ENCODE measurements at places on chromosomes 5 and 9. TPM values are rescaled to one million over a fixed set of nuclear protein-coding genes. Genes with fewer than 3 reads are reported as not detected.

PCDHGA10 gene
- 0.91 TPM for total RNA-seq

TMEM267 gene
- total RNA-seq, result 20.3 TPM

IRX1 gene
- not detected for total RNA-seq

SHROOM1 gene
- 11.8 TPM for total RNA-seq

SLC24A2 gene
- not detected for total RNA-seq

LVRN gene
- total RNA-seq, result not detected

PCDHGA7 gene
- 12.5 TPM for total RNA-seq

SLC6A19 gene
- not detected for total RNA-seq

NDOR1 gene
- total RNA-seq, result 15.3 TPM

TRIM7 gene
- total RNA-seq, result 3.6 TPM

SOX30 gene
- 0.19 TPM for total RNA-seq

DNA sequence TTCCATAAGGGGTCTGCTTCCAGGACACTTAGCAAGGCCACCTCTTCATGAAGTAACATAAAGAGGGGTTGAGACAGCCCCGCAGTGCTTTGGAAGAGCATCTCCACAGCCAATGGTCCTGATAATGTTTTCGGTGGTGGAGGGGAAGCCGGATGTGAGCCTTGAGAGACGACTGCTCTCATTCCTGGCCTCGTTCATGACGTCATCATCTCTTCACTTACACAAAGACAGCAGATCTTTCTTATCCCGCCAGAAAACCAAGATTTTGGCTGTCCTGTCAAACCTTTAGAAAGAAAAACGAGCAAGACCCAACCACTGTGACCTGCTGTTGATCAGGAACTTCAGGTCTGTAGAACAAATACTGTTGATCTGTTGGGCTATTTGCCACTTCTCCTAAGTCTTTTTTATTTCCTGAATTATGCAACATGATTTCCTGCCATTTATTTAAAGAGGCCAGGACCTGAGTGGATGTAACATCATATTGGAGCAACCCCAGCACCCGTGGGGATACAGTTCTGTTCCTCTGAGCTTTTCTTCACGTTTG is 89.0 kb upstream of the IRX2 start:
- DNase-seq, result no peak

GRCh38 chr5:6544561-6544935 is 88.3 kb downstream of the NSUN2 start:
- DNase-seq, result no peak

DNA sequence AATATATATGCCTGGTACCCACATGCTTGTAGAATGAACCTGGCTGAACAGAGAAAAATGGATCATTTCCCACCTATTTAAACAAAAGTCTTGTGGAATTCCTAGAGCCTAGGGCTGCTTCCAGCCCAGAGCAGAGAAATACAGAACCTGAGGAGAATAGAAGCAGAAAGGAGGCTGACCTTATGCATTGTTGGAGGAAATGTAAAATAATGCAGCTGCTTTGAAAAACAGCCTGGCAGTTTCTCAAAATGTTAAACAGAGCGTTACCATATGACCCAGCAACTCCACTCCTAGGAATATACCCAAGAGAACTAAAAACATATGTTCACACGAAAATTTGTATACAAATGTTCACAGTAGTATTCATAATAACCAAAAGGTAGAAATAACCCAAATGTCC is 15.1 kb downstream of the MAPKAP1 start:
- DNase-seq, result no peak

- peak; percentile 29 for DNase-seq
Observed at GRCh38 chr9:107727086-107727780, 237.7 kb upstream of the KLF4 start.

GRCh38 chr5:118637947-118638670 is 350.2 kb downstream of the DTWD2 start:
- no peak for DNase-seq

- no peak for DNase-seq
Observed at GRCh38 chr5:126267438-126267837, 155.8 kb upstream of the GRAMD2B start.

DNA sequence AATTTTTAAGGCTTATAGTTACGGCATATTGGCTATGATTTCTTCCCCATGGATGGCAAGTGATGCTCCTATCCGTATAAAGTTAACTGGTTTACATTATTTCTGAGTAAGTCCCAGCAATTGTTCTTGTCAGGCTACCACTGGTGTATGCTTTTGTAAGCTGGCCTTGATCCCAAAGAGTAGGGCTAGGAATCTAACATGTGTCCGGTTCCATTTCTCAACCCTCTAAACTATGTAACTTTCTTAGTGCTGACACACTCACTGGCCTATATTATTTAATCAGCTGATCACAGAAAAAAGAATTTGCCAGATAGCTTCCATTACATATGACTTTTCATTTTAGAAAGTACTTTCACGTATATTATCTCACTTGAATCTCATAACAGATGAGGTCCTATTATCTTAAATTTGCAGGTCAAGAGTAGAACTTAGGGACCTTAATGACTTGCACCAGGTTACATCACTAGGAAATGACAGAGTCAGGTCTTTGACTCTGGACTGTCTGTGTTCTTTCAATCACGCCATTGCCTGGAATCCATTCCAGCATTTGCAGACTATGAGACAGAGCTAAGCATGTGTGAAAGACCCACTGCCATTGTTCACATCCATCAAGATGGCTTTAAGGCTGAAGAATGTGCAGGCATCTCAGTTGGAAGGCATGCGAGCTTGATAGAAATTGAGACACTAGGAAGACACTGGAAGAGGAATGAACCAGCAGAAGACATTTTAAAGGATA is 362.9 kb downstream of the ARRDC3 start:
- no peak for DNase-seq

- DNase-seq, result no peak
Observed at GRCh38 chr5:151007430-151008209, 12.8 kb upstream of the GPX3 start.

GRCh38 chr9:21616082-21616778 is 134.1 kb upstream of the IFNE start:
- DNase-seq, result peak; percentile 92

DNA sequence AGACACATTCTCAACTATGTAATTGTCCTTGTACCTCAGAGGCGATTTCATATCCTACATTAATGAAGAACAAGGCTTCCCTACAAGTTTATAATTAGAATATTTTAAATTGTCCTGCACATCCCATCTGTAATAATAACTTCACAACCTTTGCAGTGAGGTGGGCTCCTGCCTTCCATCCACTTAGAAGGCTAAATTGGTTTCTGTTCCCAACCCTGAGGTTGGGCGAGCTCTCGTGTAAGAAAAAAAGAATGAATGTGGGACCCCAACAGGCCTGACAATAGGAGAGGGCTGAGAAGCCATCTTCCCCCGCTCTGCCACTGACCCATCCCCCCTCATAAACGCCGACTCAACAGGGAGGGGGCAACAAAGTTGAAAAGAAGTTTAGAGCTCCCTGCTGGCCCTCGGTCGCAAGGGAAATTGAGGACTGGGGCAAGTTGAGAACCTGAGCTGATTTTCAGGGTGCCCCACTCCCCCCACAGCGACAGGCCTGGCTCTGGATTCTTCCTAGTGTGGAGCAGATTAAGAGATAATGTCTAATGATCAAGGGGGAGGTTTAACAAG is 9.4 kb downstream of the BARHL1 start:
- DNase-seq, result no peak

DNA sequence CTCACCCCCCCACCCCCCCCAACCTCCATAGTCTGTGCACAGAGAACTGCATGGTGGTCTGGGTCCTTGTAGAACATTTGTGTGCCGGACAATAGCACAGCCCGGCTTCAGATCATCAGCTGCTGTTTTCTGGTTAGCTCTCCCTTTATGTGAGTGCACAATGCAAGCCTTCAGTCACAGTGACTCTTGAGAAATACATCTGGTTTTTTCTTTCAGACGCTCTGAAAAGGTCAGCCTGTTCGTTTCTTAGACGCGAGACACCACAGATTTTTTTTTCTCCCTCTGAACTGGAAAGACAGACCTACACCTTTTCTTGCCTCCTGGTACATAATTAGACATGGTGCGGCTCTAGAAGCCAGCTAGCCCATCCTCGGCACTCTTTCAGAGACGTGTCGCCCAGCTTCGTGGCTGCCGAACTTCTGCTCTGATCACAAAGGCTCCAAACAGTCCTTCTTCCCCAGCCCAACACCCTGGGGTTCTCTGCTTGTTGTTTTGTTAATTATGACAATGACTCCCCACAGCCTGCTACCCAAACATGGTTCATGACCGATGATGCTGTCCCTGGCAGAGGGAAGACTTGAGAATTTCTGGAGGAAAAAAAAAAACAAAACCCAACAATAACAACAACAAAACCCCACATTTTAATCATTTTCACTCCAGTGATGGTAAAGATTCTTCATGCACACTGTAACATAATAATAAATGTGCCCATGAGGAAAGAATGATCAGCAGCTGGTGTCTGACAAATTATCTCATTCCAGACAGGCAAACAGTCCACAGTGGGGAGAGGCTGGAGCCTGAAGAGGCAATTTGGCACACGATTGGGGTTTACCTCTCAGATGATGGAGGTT is 241.4 kb upstream of the ZNF462 start:
- no peak for DNase-seq

DNA sequence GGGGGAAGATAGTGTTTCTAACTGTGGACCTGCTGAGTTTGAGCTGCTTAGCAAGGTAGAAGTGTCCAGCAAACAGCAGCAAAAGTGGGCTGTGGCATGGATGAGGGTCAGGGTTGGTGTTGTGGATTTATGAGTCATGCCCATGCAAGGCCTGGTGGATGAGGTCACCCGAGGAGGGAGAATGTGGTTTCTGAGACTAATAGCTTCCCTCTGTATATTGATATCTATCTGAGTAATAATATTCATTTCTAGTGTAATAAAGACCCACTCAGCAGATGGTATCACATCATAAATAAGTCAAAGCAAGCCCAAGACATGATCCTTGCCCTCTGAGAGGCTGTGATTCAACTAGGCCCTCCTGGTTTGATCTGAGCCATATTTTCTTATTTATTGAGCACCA is 597.8 kb upstream of the CLINT1 start:
- peak; percentile 86 for DNase-seq

DNA sequence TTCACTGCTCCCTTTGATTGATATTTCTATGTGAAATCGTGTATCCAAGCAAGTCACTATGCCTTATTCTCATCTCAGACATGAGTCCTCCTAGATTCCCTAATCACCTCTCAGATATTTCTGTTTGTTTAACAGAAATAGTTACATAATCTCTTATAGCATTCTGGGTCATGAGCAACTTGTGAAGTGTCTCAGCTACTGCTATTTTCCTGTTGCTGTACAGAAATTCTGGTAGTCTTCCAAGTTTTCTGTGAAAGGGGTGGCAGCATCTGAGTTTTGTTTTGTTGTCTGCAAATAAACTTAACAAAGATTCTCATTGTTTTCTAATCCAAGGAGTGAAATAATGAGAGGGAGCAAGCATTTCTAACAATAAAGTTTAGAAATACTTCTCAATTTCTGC is 256.9 kb upstream of the ST8SIA4 start:
- no peak for DNase-seq

GRCh38 chr5:108541836-108542235 is 159.9 kb upstream of the FBXL17 start:
- DNase-seq, result no peak

- no peak for DNase-seq
Observed at GRCh38 chr9:93114169-93114983, 18.4 kb downstream of the CARD19 start.

DNA sequence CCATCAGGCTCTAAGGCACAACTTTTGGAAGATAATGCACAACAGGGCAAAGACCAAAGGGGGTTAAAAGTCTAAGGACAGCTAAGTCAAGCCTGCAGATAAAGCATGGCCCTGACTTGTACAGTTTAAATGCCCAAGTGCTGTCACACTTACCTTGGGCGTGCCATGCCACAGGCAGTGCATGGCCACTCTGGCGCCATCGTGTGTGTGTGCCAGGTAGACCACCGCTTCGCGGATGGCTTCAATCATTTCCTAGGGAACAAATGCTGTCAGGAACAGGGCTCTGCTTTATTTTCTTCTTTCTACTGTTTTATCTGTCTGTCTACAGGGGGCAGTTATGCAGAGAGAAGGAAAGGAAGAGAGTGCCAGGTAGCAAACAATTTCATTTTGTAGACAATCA is 19.3 kb downstream of the PUM3 start:
- DNase-seq, result no peak

GRCh38 chr5:27008604-27009539 is 29.5 kb downstream of the CDH9 start:
- no peak for DNase-seq

DNA sequence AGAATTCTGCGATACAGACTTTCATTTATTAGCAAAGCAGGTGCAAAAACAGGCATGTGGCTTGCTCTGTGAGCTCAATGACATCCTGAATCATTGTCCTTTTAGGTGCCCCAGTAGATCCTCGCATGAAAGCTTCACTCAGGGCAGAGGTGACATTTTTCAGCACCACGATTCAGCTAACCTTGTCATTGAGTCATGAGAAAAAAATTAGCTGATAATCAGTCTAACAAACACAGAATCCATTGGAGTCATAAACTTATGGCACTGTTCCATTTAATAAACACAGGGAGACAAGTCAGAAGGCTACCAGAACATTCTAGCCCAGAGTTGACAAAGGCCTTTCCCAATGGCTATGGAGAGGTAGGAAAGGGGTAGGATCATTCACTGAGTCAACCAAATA is 104.8 kb upstream of the RAD23B start:
- DNase-seq, result no peak

GRCh38 chr5:162769019-162769418 is 668.4 kb upstream of the CCNG1 start:
- DNase-seq, result no peak

DNA sequence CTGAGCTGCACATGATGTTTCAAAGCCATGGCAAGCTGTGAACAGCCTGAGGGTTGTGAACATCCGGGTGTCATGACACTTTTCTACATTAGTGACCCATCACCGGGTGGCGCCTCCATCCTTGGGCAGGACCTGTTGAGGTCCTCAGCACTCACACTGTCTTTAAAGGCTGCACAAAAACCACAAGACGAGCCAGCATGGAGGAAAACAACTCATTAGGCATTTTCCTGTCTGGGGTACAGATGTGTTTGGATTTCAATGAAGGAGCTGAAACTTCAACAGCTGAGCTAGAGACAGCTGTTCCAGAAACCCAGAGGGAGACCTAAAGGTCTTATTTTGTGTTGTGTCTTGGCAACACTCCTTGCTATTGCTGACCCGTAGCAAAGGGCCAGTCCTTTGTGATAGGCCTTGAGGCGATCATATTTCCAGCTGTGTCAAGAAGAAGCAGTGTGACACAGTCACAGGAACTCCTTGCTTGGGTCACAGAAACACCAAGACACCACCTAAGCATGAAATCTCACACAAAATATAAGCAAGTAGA is 151.8 kb upstream of the VLDLR start:
- no peak for DNase-seq

Data from HFFc6 (cell line).